Fibroblast of villous mesenchyme (primary cell): ENCODE measurements at places on chromosomes 11 and 22. TPM values are rescaled to one million over a fixed set of nuclear protein-coding genes. Genes with fewer than 3 reads are reported as not detected.

The CRYBB1 gene
- total RNA-seq: not detected in 2 replicates

- peak; percentile 37 for DNase-seq
Observed at GRCh38 chr11:79440571-79441460, at the start of gene TENM4. Gene TENM4 (minus strand): TSS chr11:79441030. CDS start chr11:79069944, 371,086 bp downstream.

- DNase-seq: no peak
Observed at GRCh38 chr11:111303461-111303860, 5.1 kb downstream of the POU2AF3 start.

GRCh38 chr11:132587716-132588115, 944.6 kb downstream of the OPCML start:
- DNase-seq: no peak

The CHRNA10 gene
- 0.86 and 0.97 TPM in 2 replicates for total RNA-seq

DNA sequence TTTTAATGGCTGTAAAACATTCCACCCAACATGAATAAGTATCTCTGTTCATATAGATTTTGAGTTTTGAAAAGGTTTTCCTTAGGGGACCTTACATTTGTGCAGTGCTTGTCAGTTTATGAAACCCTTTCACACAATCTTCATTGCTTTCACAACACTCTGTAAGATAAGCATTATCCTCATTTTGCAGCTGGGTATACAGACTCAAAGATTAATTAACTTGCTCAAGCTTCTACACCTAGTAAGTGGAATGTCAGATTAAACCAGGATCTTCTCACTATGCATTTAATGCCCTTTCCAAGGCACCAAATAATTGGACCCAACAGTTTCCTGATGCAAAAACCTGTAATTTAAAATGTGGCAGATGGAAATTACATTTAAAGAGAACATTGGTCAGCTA, 11.6 kb upstream of the GAB2 start:
- DNase-seq: no peak

DNA sequence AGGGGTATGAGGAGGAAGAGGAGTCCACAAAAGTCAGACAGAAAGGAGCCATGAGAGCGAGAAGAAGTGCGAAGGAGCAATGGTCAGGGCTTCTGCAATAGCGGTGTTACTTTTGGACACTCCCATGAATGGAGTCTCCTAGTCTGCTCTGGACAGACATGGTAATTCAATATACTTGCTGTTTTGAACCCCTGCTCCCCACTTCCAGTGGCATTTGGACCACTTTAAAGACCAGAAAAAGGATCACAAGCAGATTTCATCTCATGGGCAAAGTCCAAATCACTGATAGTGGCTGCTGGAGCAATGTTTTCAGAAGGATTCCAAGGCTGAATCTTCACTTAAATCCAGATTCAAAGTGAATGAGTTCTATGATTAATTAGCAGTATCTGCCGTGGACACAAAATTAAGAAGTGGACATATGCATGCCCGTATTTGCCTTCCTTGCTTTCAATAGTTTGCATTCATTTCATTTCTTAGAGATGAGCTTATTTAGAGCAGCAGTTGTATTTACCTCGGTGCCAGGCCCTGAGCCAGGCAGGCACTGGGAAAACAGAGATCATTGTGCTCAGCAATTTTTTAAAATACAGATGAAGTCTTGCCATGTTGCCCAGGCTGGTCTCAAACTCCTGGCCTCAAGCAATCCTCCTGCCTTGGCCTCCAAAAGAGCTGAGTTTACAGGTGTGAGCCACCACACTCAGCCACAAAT, 72.0 kb downstream of the SLC1A2 start:
- no peak for DNase-seq

The CRYBB3 gene
- not detected in 2 replicates for total RNA-seq

- no peak for DNase-seq
Observed at GRCh38 chr11:85914425-85914824, 59.2 kb downstream of the CCDC83 start.
